SJSA1 (cell line): ENCODE measurements at places on chromosomes 12 and 14.

DNA sequence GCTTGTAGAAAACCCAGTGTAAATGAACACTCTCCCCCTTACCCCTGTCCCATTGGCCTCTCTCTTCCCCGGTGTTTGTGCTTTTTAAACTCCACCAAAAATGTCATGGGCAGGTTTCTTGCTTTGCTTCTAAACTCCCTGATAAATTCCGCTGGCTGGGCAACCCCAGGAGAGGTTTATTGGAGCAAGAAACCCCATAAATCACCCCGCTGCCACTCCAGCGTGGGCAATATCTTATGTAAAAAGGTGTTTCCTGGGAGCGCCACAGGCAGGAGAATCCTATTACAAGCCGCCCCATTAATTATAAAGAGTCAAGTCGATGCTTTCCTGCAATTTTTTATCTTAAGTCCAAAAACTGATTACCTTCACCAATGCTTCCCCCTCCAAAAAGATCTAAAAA is 22.8 kb downstream of the LHX5 start:
- no peak for DNase-seq

- peak; percentile 98 for DNase-seq
These were observed 10.5 kb upstream of the SLC38A2 start for GRCh38 chr12:46382964-46383653.

- no peak for DNase-seq
These were observed 311.1 kb downstream of the TMEM121 start for GRCh38 chr14:105837349-105838063.

DNA sequence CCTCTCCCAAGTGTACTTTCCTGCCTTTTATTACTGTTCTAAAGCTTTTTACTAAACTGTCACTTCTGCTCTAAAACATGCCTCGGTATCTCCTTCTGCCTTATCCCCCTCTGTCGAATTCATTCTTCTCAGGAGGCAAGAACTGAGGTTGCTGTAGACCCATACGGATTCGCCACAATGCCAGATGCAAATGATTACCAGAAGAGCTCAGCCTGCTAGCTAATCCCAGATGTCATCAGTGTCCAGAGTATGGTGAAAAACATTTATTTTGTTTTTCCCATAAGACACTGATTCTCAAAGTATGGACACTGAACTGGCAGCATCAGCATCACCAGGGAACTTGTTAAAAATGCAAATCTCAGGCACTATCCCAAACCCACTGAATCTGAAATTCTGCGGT is 359.3 kb downstream of the TMTC2 start:
- no peak for DNase-seq

- DNase-seq = no peak
These were observed 8.2 kb downstream of the PCNX1 start for GRCh38 chr14:70915415-70915814.

DNA sequence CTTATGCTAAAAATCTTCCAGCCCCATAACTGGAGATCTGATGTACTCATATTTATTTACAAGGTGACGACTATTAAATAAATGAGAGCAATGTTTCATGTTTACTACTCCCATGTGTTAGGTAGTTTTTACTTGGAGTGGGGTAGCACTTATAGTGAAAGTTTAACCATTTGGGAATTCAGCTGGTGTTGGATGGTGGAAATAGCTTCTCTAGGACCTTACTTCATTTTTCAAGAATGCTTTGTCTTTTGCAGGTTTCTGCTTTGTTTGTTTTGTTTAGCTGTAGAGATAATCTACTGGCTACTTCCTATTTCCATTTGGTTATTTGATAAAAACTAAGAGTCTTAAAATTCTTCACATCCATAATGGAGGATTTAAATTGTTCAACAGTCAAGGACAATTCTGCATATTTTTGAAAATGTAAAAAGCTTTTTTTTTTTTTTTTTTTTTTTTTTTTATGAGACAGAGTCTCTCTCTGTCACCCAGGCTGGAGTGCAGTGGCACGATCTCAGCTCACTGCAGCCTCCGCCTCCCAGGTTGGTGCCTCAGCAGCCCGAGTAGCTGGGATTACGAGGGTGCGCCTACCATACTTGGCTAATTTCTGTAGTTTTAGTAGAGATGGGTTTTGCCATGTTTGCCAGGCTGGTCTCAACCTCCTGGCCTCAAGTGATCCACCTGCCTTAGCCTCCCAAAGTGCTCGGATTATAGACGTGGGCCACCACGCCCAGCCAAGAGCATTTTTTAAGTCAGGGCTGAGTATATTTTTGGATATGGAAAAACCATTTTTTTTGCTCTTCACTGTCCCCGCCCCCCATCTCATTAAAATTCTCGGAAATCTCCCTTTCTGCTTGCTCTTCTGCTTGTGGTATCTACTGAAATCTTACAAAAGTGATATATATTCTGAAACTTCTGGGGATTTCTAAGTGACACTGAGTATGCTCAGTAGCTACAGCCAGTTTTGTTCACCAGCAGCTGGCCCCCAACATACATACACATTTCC is 1.4 kb upstream of the ABCD2 start:
- DNase-seq = peak; percentile 2

DNA sequence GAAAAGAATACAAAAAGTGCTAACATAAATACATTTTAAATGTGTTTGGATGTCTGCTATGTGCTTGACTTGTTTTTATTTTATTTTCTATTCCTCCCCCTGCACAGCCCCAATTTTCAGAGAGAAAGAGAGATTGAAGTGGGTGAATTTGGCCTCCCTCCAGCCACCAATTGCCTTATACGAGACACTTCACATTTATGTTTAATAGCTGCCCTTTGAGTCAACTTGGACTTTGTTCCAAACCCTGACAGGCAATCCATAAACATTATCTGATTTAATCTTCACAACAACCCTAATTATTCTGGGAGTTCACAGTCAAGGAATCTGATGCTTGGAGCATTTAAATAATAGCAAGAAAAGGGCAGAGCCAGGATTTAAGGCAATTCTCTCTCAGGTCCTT is 161.7 kb downstream of the SLC15A4 start:
- no peak for DNase-seq

DNA sequence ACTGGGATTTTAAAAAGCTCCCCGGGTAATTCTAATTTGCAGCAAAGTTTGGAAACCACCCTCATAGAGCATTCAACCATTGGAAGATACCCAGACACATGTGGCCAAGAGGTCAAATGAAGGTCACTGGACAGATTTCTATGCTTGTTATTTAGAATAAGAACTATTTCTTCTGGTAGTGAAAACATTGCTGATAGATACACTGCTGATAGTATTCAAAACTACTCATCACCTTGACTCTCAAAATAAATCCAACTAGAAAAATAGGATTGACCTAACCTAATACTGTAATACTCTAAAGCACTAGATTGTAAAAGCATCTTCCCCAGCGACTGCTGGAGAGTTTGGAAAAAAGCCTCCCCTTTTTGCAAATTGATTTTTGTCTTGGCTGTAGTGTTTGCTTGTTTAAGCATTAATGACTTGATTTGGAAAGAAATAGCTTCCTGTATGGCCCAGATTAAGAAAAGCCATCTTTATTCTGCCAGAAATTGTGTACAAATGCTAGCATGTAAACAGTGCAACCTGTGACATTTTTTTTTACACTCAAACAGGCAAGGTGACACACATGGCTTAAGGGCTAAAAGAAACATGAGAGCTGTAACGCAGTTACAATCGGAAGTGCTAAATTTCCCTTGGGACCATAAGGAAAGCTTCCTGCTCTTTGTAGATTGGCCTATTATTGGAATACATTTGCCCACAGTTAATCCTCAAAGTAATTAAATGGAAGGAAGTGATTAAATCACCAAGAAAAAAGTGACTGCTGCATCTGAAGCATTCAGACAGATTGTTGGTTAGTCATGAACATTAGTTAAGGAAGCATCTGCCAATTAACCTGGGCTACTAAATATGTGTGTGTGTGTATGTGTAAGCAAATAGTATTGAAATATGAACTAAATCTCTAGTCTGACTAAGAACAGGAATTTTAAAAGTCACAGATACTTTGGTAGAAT is 356.5 kb upstream of the ATP2B1 start:
- DNase-seq = no peak

DNA sequence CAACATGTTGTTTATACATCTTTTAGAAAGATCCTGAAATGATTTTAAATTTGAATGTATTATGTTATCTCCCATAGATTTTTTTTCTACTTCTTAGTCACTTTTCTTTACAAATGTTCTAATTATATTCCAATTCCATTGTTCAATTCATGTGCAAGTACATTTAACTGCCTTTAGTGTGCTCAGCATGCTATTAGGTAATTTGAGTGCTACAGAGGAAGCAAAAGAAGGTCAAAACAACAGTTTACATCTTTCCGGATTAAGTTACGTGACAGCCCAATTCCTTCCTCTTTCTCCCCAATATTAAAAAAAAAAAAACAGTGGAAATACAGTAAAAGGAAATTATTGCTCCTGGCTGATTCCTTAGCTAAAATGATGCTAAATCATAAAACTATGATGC is 98.3 kb downstream of the RTN1 start:
- no peak for DNase-seq

DNA sequence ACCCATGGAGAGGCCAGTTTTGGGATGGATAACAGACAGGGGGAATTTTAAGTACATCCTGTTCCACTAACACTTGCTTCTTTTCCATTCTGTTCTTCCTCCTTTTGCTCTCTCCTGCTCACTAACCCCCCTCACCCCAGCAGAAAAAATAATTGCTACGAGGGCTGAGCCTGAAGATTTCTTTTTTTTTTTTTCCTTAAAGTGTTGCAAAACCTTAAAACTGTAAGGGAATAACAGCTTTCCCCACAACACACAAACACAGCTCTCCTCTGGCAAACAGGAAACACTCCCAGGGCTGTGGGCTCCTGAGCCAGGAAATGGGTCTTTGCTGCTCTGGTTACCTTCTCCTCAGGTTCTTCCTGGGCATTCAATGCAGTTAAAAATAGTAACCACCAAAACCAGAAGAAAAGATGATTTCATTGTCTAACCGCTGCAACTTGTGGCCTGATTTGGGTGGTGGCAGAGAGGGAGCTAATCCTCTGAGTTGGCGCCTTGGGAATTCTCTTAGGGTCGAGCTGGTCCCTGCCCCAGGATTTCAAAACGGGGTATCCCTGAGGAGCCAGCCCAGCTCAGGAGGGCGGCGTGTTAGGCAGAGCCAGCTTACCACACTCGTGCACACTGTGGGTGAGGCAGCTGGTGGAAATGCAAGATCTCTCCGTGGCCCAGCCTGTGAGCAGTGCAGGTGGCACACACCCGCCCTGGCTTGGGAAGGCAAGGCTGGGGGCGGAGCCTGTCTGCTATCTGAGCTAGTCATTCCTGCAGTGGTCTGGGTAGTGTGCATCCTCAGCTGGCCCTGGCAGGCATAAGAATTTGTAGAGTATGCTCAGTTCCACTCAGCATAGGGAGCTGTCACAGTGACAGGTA is 17.1 kb upstream of the EMP1 start:
- peak; percentile 49 for DNase-seq

DNA sequence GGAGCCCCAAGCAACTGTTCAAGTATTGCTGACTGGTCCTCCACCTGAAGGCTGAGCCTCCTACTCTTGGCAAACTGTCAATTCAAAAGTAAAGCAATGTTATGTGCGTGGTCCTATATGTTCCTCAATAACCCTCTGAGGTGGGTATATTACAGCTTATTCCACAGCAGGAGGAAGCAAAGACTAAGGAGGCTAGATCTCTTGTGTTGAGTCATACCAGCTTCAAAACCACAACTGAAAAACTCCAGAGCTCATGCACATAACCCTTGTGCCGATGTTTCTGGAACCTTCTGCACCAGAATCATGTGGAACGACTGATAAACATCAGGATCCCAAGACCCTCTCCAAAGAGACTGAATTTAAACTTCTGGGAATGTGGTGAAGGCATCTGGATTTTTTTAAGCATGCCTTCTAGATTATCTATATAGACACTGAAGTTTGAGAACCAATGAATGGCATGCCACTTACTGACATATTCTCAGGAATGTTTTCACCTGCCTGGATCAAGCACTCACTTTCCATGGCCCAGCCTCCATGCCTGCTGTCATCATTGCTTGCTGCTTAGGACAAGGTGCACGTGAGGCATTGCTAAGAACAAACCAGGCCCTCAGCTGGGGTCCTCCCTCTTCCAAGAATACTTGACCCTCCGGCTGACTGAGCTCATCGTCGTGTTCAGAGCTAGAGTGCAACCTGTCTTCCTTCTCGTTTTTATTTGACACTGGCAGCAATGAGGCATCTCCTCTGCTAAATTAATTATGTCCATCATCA is 194.7 kb downstream of the BCL11B start:
- no peak for DNase-seq

- no peak for DNase-seq
These were observed 102.7 kb downstream of the DICER1 start for GRCh38 chr14:95054346-95055280.

GRCh38 chr12:93785249-93786010 is 108.3 kb downstream of the CRADD start:
- peak; percentile 91 for DNase-seq

GRCh38 chr12:28893365-28893764 is 255.7 kb upstream of the FAR2 start:
- no peak for DNase-seq

GRCh38 chr14:73188501-73188911 is 48.8 kb upstream of the PAPLN start:
- peak; percentile 61 for DNase-seq

- DNase-seq = peak; percentile 93
These were observed at the start of gene BHLHE41 for GRCh38 chr12:26124446-26125399. BHLHE41 (minus strand) TSS chr12:26125037; CDS start chr12:26124779, 258 bp downstream.

DNA sequence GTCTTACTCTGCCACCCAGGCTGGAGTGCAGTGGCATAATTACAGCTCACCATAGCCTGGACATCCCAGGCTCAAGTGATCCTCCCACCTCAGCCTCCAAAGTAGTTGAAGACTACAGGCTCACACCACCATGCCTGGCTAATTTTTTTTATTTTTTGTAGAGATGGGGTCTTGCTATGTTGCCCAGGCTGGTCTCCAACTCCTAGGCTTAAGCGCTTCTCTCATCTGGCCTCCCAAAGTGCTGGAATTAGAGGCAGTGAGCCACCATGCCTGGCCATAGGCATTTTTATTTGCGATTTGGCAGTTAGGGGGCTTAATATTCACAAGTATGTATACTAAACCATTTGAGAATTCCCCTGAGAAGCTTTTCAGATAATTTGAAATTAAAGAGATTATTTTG is 19.1 kb downstream of the PNMA1 start:
- DNase-seq = no peak
